ENCODE measurements at places on chromosomes 1 and 21.

- no peak for DNase-seq
Observed at GRCh38 chr1:31371121-31371959, 1.5 kb downstream of the FABP3 start.

DNA sequence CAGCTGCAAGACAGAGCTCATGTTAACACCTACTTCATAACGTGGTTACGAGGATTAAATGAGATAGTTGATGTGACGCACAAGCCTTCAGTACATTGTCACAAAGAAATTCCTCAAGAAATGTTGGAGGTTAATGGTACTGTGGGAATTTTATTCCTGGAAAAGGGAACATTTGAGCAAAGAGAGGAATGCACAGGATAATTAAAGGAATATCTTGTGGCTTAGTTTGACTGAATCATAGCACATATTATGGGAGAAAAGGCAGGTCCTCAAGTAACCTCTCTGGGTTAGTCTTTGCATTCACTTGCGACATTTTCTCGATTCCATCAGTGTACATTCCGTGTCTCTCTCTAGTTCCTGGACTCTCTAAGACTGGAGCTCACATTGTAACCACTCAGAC lies 300.2 kb upstream of the DUSP10 start:
- DNase-seq, result no peak

DNA sequence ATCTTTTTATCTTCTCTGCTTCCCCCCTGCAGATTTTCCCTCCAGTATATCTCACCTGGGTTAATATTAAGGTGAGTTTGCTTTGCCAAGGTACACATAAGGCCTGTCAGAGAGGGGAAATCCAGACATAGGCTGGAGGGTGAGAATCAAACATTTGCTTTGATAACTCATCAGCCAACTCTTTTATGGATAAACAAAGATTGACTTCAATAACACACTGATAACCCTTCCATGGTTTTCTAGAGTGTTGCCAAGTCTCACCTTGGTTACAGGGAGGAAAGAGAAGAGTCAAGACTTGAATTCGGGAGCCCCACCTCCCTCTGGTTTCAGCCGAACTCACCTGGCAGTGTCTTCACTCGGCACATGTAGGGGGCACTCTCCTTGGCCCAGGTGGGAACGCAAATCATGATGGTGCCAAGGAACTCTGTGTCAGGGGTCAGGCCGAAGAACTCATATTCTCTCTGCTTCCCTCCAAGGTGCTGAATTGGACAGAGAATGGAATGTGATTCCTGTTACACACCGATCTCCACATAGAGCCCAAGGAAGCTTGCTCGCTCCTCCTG lies 15.1 kb downstream of the IL22RA1 start:
- DNase-seq, result no peak

- no peak for DNase-seq
Observed at GRCh38 chr1:33244809-33245186, 11.5 kb upstream of the ZNF362 start.

DNA sequence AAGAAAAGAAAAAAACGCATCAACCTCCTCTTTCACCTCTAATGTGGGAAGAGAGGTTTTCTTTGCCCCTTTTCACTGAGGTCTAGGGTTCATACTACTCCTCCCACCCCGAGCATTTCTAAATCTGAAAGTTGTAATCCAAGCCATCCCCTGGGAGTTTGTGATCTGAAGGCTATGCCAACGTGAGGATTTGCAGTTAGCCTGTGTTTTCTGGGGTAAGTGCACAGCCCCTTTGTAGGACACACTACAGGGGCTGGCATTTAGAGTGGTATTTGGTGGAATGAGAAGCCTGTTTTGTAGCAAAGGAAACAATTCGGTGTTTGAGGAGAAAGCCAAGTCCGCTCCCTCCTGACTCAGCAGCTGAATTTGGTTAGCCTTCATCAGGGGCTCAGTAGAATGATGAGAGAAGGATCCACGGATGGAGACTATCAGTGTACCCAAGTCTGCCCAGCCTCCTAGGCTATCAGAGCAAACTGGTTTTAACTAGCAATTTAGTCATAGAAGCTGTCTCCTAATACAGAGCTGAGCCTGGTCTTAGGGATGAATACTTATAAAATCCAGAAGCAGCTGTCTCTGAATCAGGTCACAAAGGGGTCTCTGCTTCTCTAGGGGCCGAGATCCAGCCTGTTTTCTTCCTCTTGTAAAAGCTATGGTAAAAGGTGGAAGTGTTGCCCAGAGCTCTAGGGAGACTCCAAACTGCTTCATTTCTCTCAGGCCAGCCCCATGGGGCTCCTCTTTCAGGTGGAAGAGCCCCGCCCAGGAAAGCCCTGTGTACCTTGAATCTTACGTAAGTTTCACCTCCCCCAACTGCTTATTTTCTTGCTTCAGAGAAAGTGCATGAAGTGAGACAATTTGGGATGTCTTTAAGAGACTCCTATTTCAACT lies 2.1 kb downstream of the PCP4L1 start:
- peak; percentile 3 for DNase-seq

- no peak for DNase-seq
Observed at GRCh38 chr1:158996998-158997397, 12.7 kb upstream of the IFI16 start.

DNA sequence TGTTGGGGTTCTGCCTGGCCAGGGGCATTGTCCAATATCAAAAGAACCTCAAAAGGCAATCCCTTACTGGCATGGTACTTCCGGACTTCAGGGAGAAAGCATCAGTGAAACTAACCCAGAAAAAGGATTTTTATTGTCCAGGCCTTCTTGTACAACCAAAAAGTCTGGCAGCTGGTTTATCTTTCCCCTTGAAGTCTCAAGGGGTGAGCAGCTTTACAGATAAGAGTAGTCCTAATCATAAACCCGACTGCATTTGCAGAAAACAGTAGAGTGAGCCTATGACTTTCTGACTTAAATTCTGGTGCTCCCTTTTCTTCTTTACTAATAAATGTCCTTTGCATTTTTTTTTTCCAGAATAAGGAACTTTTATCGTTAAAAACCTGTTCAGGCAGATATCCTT lies 104.0 kb upstream of the CHRM3 start:
- DNase-seq, result no peak

DNA sequence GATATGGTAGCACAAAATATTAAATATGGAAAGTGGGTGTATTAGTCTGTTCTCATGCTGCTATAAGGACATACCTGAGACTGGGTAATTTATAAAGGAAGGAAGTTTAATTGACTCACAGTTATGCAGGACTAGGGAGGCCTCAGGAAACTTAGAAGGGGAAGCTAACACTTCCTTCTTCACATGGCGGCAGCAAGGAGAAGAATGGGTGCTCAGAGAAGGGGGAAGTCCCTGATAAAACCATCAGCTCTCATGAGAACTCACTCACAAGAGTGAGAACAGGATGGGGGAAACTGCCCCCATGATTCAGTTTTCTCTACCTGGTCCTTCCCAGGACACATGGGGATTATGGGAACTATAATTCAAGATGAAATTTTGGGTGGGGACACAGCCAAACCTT lies 15.8 kb upstream of the BACE2 start:
- DNase-seq, result no peak

- peak; percentile 73 for DNase-seq
Observed at GRCh38 chr1:58785442-58786058, 1.7 kb upstream of the JUN start.

DNA sequence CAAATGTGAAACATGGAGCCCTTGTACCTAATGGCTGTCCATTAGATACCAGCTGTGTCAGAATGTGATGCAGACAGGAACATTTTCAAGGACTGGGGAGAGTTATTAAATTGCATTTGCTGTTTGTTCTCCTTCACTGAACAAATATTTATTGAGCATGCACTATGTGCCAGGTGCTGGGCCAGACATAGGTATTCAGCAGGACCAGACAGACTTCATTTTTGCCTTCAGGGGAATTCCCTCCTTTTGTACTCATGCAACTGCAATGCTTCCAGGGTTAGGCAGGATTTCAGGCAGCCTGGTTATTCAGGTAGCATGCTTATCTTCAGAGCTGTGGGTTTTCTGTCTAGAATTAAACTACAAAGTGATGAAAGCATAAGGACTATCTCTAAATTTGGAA lies 64.2 kb upstream of the SMYD2 start:
- DNase-seq, result peak; percentile 10

- no peak for DNase-seq
Observed at GRCh38 chr1:173405834-173406233, 71.3 kb upstream of the PRDX6 start.

DNA sequence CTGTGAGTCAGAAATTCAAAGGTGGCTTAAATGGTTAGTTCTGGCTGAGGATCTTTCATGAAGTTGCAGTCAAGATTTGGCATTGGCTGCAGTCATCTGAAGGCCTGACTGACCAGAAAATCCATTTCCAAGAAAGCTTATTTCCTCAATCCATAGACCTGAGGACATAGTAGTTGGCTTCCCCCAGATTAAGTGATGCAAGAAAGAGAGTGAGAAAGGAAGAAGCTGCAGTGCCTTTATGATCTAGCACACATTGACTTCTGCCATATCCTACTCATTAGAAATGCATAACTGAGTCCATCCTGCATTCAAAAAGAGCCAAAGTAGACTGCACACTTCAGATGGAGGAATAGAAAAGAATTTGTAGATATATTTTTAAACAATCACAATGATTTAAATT lies 222.6 kb downstream of the COL24A1 start:
- DNase-seq, result no peak

- peak; percentile 50 for DNase-seq
Observed at GRCh38 chr1:200483491-200484143, 73.8 kb upstream of the ZNF281 start.

- DNase-seq, result no peak
Observed at GRCh38 chr1:20555025-20555757, 2.8 kb downstream of the FAM43B start.

DNA sequence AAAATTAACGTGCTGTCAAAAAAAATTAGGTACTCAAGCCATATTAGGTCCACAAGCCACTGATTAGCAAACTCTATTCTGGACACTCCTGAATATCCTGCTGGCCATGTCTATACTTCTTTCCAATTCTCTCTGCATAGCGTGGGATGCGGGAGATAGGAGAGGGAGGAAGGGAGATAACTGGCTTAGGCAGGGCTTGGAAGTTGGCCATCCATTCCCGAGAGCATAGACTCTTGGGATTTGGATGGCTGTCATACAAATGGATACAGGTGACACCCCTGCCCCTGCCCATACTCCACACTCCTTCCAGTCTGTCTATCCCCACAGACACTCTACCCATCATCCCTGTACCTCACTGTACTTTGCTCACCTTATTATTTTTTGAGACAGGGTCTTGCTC lies 2.3 kb upstream of the PRELP start:
- no peak for DNase-seq

- peak; percentile 49 for DNase-seq
Observed at GRCh38 chr1:77533660-77534305, 148.7 kb downstream of the ZZZ3 start.

- DNase-seq, result no peak
Observed at GRCh38 chr1:85708829-85709227, 595 bp upstream of the ZNHIT6 start.

DNA sequence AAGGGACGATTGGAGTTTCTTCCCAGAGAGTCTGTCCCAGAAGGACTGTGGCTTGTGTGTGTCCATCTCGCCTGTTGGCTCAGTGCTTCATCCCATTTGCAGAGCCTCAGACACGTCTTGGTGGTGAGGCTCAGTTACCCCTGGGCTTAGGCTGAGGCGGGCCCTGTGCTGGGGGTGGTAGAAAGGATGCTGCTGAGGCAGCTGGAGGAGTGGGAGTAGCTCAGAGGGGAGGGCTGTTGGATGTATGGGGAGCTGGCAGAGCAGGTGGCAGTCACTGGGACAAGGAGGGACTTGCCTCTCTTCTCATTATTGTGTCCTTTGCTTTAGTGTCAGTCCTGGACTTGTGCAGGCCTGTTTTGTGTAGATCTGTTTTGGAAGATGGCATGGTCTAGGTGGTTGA lies 7.3 kb upstream of the MIIP start:
- DNase-seq, result peak; percentile 28

- DNase-seq, result peak; percentile 41
Observed at GRCh38 chr1:37691497-37692077, 729 bp upstream of the CDCA8 start.

DNA sequence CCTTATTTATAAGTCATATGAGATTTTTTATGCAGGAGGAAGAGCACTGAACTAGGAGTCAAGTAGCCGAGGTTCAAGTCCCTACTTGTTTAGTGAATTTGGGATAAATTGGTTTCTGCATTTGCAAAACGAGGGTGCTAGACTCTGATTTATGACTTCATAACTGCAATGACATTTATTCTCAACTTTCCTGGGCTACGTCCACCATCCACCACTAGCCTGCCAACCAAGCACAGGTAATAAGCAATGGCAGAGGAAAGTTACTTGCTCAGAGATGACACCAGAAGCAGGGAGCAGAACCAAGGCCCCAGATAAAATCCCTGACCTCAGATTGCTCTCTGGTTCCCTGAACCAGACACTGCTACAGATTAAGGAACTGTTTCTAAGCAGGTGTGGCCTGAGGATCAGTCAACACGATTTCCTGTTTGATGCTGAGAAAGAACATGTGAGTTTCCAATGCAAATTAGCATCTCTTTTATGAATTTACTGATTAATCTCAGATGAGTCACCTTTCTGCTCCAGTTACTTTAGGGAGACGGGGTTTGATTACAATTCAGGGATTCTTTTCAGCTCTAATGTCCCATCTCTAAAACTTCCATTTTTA lies 52.7 kb downstream of the PLPP3 start:
- DNase-seq, result no peak

DNA sequence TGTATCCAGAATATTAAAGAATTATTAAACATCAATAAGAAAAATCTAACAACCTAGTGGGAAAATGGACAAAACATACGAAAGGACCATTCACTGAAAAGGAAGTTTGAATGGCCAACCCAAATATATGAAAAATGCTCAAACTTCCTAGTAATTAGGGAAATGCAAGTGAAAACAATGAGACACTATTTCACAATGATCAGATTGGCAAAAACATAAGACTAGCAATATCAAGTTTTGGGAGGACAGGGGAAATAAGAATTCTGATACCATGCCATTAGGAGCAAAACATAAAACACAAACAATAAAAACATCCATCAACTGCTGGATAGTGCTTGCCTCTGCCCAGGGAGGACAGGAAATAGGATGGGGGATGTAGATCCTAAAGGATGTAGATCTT lies 14.3 kb downstream of the XCL2 start:
- no peak for DNase-seq

- DNase-seq, result no peak
Observed at GRCh38 chr21:21715266-21715969, 717.2 kb downstream of the NCAM2 start.

DNA sequence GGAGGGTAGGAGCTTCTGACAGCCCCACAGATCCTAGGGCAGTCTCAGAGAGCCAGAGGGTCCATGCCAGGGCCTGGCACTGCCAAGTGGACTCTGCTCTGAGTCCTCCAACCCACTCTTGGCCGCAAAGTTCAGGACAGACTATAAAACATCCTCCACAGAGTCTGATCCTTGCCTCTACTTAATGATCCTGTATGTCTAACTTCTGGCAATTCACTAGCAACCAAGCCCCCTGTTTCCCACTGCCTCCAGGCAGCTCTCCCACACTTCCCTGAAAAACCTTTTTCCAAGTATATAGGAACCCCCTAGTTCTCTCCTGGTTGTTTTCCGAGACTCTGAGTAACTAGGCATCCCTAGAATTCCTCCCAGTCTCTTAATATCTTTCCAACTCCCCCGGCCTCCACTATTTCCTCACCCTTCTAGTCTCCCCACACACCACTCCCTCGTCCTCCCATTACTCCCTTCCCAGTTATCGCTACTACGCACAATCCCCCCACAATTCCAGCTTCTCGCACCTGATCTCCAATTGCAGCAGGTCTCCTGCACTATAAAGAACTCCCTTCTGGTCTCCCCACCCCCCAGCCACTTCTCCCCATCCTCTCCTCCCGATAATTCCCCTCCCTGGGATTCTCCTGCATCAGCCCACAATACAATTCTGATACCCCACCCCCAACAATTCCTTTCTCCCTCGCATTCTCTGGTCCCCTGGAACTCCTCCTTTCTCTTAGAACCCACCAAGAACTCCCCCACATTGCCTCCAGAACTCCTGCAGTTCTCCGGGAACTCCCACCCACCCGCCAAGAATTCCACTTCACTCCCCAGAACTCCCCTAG lies 574 bp downstream of the IGSF9 start:
- no peak for DNase-seq

Measured in left lung (tissue), 14 donors.